Stimulated activated CD4-positive, alpha-beta T cell treated with anti-CD3 and anti-CD28 coated beads, Interleukin-15, amount 100 ng/mL, for 24 hours (primary cell): ENCODE measurements at places on chromosomes 6 and 20.

DNA sequence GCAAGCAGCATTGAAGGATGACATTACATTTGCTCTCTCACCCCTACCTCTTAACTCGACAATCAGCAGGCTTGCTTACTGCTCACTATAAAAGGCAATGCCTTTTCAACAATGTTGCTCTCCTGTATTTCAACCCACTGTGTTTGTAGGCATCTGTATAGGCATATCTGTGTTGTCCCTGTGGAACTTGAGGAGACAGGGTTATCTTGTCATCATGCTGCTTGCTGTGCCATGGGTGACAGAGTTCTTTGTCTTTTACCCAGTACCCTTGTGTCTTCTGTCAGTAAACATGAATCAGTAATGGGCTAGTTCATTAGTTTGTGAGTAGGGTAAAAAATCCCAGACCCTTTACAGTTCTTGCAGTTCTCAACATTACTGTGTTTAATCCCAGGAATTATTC lies 25.2 kb downstream of the PHF3 start:
- DNase-seq, result no peak

DNA sequence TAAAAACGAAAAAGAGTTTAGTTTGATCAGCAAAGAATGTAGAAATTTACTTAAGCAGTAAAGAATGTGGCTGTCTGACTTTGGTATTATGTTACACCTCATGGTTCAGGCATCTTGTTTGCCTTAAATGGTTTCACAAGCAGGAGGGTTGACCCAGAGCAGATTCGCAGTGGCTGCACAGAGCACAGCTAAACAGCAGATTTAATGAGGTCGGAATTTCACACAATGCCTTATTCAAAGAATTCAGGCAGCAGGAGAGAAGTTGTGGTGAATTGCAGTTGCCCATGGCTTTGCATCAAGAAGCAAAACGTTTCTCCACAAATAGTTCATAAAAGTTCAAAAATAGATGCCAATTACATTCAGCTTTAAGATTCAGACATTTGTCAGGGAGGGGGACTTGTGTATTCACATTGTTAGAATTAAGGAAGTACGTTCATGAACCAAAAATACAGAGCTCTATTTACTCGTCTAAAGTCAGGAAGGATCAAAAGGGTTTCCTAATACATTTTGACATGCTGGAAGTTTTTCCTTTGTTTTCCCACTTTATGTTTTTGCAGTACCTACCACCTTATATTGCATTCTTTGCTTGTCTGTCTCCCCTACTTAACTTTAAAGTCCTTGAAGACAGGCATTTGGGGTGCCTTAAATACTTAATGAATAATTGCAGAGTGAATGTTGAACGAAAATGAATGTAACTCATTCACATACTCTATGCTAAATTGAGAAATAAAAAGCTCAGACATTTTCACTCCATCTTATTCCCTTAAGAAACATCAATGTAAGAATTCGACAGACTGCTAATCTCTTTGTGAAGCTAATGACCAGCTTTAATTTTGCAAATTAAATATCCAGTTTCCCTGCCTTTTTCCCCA lies 1163.6 kb upstream of the CITED2 start:
- DNase-seq, result no peak

GRCh38 chr20:38060536-38060935 lies 27.0 kb downstream of the RPRD1B start:
- no peak for DNase-seq

- no peak for DNase-seq
Measured at GRCh38 chr6:12232339-12232738, 57.8 kb upstream of the EDN1 start.

- DNase-seq, result no peak
Measured at GRCh38 chr6:17980329-17980728, 7.1 kb downstream of the KIF13A start.

DNA sequence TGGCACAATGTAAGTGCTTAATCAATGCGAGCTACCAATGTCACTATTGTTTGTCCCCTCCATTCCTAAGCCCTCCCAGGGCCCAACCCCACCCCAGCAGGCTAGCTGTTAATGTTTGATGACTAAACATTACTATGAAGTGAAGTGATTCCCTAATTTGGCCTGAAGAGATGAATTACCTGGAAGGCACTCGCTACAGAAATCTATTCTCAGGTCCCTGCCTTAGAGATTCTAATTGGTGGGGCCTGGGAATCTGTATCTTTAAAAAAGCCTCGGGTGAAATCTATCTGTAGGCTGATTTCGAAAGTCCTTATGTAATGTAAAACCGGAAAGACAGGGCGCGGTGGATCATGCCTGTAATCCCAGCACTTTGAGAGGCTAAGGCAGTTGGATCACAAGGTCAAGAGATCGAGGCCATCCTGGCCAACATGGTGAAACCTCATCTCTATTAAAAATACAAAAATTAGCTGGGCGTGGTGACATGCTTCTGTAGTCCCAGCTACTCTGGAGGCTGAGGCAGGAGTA lies 16.9 kb upstream of the SNAI1 start:
- no peak for DNase-seq

DNA sequence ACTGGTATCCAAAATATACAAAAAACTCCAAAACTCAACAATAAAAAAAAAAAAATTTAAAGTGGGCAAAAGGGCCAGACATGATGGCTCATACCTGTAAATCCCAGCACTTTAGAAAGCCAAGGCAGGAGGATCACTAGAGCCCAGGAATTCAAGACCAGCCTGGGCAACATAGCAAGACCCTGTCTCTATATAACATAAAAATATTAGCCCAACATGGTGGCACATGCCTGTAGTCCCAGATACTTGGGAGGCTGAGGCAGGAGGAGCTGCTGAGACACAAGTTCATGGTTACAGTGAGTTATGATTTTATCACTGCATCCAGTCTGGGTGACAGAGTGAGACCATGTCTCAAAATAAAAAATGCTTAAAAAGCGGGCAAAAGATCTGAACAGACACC lies 121.0 kb upstream of the BEND6 start:
- no peak for DNase-seq

- no peak for DNase-seq
Measured at GRCh38 chr6:108734271-108734922, 113.8 kb upstream of the ARMC2 start.

- DNase-seq, result no peak
Measured at GRCh38 chr20:45917790-45918141, 5.8 kb upstream of the PLTP start.

- no peak for DNase-seq
Measured at GRCh38 chr6:91822581-91822980, 1235.7 kb upstream of the MAP3K7 start.

- DNase-seq, result no peak
Measured at GRCh38 chr6:116449565-116449964, 11.6 kb upstream of the CALHM6 start.

DNA sequence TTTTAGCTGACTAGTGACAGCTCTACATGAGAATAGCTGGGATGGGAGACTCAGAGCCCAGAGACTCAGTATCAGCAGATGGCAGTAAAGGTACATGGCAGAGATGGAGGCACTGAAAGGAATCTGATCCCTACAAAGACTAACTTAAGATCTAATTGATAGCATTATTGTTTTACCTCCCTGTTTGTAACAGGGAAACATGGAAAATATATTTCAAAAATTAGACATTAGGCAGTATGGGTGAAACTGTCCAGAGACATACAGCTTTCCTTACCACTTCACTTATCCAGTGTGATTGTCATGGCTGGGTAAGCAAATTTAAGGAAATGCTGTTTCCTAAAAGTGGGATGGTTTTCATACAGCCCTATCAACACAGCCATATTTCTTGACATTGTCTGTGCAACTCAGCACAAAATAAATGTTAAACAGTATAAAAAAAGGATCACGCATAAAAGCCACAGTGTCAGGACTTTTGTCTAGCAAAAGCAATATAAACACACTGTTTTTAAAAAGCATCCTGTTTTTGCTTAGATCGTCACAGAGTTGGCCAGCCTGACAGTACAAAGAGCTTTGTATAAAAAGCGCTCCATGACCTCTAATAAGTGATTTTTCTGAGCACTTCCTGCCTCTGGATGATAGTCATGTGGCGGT lies 376.9 kb downstream of the PHF3 start:
- no peak for DNase-seq

- DNase-seq, result no peak
Measured at GRCh38 chr6:21710216-21710615, 116.7 kb downstream of the SOX4 start.

DNA sequence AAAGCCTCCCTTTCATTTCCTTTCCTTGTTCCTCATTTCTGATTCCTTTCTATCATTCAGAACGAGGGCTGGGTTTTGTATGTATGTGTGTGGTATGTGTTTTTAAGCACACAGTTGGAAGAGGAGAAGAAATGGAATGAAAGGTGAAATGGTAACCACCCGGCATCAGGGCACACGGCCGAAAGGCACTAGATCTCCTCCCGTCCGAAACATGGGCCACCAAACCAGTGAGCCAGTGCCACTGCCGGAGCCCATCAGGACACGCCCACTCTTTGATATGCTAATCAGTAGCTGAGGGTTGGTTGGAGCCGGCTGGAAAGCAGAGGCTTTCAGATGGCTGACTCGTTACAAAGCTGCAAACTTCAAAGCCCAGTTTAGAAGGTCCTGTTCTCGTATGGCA lies 228.6 kb upstream of the JARID2 start:
- peak; percentile 30 for DNase-seq

- DNase-seq, result no peak
Measured at GRCh38 chr6:20955131-20955530, 420.9 kb downstream of the CDKAL1 start.

GRCh38 chr6:91860541-91861335 lies 1273.9 kb upstream of the MAP3K7 start:
- no peak for DNase-seq

- no peak for DNase-seq
Measured at GRCh38 chr20:17694767-17695166, 5.0 kb upstream of the BANF2 start.

DNA sequence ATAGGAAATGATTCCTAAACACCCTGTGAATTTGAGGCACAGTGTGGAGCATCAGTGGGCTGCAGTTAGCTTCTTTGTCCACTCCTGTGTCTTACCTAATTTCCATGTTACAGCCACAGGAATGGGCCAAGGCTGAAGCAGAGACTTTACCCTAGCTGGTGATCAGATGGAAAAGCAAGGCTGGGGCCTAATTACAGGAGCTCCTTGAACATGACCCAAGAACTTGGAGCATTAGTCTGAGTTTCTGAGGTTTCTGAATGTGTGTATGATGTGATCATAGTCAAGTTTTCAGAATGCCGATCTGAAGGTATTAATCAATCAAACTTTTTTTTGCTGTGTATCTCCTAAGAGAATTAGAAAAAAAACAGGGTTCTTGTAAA lies 18.0 kb downstream of the HECA start:
- DNase-seq, result peak; percentile 43

DNA sequence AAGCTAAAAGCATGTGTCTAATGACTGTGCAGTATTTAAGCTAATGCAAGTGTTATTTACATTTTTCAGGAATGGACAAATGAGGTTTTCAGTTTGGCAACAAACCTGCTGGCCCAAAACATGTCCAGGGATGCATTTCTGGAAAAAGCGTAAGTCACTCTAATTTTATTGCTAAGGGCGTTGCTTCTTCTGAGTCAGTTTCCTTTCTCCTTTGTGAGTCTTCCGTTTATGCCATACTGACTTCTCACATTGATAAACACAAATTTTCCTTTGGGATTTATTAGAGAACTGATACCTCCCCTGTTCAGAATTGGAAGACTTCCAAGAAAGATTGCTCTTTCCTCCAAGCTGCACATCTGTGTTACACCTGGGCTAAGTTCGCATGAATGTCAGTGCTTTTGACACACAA lies 422.9 kb upstream of the PLCB4 start:
- no peak for DNase-seq

DNA sequence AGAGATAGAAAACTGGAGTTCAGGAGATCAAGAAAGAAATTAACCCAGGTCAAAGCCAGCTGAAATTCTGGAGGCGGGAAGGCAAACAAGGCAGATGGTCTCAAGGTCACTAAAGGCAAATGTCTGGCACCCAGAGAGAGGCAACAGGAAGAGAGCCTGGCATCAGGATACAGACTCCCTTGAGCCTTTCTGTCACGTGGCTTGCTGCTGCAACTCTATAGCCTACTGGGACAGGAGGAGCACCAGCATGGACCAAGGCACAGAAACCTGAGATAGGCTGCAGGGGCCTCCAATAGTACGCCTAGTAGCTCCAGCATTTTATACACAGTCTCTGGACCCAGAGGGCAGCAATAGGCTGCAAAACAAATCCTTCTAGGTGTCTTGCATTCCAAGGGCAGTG lies 75.1 kb downstream of the SEL1L2 start:
- no peak for DNase-seq

DNA sequence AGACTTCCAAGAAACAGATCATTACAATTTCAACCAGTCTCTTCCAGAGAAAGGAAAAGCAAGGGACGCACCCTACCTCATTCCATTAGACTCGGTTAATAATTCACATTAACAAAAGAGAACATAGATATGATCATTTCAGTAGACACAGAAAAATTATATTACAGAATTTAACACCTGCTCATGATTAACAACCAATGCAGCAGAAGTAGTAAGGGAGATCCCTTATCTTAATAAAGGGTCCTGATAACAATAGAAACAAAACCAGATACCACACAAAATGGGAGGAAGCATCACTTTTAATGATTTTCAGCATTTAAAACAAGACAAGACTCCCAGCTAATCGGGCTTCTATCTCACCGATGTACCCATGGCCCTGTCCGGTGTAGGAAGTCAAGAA lies 215.0 kb downstream of the TBC1D7 start:
- no peak for DNase-seq
